Urothelium cell line (cell line): ENCODE measurements at places on chromosomes 6 and 20.

DNA sequence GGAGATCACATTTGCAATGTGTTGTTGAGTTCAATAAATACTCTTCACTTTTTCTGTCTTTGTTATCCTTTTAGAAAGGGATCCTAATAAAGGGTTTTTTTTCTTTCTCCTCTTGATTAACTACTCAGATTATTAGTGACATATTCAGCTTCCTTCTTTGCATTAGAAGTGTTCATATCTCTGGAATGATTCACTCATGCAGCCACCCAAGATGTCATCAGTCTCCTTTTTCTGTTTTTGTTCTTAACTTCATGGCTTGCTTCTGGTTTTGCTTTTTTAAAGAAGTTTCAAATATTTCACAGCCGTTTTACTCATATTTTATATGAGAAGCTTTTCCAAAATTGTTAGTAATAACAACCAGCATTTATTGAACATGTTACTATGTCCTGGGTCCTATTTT is 187.6 kb downstream of the TMEM242 start:
- DNase-seq = no peak

DNA sequence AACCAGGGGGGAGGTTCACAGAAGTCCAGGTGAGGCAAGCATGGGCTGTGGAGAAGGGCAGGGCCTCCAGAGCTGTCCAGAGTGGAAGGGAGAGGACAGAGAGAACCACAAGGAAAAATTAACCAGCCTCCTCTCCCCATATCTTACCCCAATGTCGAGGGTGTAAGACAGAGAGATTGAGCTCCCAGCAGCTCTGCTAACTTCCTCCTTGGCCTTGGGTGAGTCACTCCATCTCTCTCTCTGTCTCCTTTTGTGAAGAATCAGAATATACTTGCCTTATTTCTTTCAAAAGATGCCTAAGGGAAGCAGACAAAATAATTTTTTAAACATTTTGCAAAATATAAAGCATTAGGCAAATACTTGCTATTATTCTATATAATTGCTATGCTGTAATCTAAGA is 58.3 kb upstream of the IYD start:
- no peak for DNase-seq

DNA sequence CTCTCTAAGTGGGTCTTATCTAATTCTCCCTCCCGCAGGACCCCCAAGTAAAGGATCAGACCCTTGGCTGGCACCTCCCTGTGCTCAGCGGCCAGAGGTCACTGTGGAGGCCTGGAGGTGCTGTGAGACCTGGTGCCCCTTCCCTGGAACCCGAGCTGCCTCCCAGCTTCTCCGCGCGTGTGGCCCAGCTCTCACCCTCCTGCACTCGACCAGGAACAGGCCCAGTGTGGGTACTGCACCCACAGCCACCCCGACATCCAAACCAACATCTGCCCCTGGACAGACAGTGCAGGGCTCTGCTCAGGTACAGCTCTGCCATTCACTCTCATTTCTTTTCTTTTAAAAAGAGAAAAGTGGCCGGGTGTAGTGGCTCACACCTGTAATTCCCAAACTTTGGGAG is 42.4 kb downstream of the TMEM242 start:
- no peak for DNase-seq

DNA sequence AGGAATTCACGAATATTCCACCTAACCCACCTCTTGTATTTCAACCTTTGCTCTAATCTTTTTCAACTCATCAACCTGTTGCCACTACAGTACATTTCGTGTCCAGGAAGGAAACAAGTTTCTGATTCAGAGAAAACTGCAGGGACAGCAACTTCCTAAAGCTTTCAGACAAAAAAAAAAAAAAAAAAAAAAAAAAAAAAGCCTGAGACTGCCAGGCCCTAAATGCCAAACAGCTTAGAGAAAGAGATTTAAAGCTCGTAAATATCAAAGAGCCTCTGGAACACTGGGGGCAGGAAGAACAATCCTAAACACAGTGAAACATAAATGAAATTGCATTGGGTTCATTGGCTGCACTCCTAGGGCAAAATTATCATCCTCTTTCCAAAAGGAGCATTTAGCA is 411.2 kb upstream of the SPTLC3 start:
- no peak for DNase-seq

- no peak for DNase-seq
Observed at GRCh38 chr6:53165293-53165692, 16.7 kb upstream of the GCM1 start.

DNA sequence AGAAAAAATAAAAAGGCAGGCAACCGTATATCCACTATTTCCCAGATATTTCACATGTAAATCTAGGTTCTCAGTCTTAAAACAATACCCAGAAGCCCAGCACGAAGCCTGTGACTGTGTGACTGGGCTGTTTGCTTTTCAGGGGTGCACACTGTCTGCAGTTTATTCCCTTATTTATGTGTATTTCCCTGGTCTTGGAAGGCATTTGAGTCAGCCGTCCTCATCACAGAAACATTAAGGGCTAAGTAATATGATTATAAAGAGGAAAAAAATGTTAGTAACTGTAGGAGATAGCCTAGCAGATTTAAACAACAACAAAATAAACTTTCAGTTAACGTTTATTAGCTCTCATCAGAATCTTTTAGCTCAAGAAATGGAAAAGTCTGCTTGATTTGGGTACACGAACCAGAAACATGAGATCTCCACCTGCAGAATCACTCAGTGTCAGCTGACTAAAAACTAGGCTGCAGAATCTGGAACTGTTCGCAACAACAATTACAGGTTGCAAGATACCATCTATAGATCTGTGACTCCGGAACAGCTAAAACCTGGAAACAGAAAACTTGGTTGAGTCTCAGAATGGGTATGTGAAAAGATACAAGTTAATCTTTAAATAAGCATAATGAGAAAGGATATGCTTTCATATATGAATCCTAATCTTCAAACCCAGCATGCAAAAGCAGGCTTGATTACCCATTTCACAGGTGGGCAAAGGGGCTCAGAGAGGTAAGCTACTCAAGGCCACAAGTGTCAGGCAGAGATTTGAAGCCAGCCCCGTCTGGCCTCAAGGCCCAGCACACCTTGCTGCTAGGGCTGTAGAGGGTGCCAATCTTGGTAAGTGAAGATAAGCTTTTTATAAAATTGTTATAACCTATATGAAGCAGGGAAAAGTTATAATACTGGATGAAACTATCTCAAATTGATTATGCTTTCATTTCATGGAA is 21.1 kb downstream of the GCLC start:
- no peak for DNase-seq

- DNase-seq = peak; percentile 29
Observed at GRCh38 chr6:141562186-141562811, 570.4 kb upstream of the GJE1 start.

DNA sequence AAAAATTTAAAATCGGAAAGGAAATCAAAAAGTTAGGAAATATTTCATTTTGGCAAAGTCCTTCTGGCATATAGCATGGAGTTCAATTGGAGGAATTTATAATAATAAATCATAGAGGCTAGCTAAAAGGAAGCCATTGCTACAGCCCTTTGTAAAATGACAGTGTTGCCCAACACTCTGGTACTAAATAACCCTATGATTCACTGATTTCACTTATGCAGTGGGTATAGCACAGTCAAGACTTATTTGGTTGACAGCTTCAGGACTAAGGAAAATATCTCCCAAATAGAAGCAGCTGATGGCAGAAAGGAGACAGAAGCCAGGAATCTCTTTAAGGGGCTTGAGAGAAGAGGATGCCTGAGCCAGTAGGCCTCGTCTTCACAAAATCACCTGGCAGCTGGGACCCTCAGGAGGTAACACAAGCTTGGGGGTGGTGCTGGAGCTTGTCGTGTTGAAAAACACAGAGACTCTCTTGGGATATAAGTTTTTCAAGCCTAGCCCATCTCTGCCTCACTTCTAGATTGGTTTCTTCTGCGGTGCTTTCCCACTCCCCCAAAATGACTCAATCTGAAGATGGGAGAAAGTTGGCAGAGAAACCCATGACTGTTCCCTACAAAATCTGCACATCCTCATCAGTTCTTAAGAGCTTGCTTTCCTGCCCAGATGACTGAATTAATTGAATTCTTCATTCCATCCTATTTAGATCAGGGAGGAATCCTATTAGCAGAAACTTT is 38.4 kb upstream of the EYA4 start:
- DNase-seq = no peak

DNA sequence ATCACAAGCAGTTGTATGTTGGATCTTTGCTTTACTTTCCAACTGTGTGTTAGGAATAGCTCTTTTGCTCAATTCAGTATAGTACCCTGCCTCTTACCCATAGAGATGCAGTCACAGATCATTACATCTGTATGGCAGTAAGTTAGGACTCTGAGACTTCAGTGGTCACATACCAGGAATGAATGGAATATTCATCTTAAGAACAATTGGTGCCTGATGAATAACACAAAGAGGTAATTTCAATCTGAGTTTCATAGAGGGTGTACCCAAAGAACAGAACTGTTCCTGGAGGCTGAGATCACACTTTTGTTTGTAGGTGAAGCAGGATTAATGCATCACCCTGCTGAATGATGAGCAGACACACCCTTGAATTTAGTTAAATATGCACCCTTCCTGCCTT is 28.7 kb upstream of the KIF13A start:
- no peak for DNase-seq

DNA sequence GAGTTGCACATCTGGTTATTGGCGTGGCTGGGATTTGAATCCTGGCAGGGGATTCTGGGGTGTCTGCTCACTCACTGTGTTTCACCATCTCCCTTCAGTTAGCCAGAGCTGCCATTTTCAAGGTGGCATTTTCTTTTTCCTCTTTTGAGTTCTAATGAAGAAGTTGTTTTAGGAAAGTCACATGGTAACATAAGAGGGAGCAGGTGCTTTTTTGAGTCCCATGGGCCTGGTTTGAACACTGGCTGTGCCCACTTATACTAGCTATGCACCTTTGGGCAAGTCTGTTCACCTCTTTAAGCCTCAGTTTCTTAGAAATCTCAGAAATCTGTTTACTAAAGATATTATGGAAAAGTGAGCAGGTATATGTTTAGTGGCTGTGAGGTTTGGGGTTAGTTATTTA is 39.6 kb downstream of the ANKS1A start:
- no peak for DNase-seq

DNA sequence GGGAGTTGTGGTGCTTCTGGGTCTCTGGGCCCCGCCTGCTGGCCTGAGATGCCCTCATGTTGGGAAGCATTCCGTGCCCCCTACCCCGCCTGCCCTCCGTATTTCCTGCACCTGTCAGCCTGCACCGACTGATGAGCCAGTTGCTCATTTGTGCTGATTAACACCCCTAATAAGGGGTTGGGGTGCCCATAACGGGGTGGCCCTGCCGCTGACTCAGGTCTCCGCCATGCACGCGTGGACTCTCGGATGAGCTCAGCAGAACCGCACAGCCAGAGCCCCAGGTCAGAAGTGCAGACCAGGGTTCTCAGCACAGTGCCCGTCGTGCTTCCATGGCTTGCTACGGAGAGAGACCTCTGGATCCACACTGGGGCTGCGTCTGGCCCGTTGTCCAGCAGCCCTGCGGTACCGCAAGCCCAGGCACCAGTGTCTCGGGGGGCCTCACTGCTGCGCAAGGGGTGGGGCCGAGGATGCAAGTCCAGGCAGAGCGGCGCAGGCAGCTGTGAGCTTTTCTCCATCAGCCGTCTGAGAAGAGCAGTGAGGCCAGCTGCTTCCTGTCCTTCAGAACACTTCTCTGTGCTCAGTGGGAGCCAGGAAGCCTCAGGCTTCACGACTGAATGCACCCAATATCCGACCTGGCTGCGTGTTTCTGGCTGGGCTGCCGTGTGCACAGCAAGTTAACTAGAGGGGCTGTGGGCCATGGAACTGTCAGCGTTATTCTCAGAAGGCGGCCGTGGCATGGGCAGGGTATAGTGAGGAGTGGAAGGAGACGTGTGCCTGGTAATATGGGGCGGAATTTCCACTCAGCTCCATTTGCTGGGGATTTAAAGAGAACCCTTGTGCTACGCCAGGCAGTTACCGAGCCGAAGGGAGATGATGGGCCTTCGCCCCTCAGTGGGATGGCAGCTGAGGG is 18.6 kb downstream of the MTG2 start:
- DNase-seq = no peak

DNA sequence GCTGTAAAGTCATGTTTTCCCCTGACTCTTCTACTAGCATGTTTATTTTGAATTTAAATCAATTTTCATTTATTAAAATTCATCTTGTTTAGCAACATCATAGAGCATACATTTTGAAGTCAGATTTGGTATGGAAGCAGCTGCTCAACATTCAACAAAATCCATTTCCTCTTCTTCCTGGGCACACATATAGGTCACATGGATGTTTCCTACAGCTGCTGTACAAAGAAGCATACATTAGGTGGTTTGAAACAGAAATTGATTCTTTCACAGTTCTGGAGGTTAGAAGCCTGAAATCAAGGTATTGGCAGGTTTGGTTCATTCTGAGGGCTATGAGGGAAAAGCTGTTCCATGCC is 495.2 kb downstream of the RFPL4B start:
- no peak for DNase-seq

GRCh38 chr20:35279533-35280174 is 1.7 kb upstream of the MMP24OS start:
- DNase-seq = no peak

DNA sequence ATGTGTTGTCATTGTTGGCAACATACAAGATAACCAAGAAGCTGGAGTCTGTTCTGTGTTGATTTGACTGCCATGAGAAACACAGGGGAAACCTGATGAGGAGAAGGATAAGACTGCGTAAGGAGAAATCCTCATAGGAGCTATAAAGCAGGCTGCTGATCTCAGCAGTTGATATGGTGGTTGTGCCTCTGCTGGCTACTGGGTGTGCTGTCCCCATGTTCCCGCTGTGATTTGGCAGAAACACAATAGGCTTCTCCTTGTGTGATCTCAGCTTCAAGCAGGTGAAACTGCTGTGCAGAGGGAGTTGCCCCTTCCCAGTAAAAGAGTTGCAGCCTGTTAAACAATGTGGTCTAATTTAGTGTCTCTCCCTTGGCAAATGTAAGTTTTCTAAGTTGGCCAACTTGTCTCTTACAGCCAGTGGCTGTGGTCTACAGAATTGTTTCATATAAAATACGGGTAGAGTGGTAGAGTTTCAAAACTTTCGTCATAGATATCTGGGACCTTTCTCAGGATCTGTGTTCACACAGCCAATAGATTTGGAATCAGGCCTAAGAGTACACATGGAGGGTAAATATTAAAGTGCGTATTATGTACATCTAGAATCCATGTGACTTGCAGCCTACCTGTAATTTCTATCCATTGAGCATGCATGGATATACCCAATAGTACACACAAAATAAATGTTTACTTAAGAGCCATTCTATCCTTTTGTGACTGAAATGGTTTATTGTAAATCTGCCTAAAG is 78.4 kb downstream of the RNF144B start:
- no peak for DNase-seq
